ENCODE measurements at places on chromosomes 2 and 18. TPM values are rescaled to one million over a fixed set of nuclear protein-coding genes. Genes with fewer than 3 reads are reported as not detected.

SLC9A4 gene
- total RNA-seq, result 0.07 TPM

PLEKHM3 gene
- 15.8 TPM for total RNA-seq

C2orf15 gene
- 4.9 TPM for total RNA-seq

PDK1 gene
- 20.2 TPM for total RNA-seq

CROCC2 gene
- total RNA-seq, result not detected

C18orf32 gene
- 25.9 TPM for total RNA-seq

SKA1 gene
- total RNA-seq, result 55.4 TPM

CDK5R2 gene
- total RNA-seq, result not detected

GKN2 gene
- not detected for total RNA-seq

GPR45 gene
- total RNA-seq, result not detected

CCDC74A gene
- total RNA-seq, result 3.7 TPM

SLC4A3 gene
- total RNA-seq, result not detected

NDC80 gene
- total RNA-seq, result 66.8 TPM

PROM2 gene
- 0.86 TPM for total RNA-seq

SOS1 gene
- 57.1 TPM for total RNA-seq

BOLL gene
- total RNA-seq, result not detected

CAPN13 gene
- not detected for total RNA-seq

IL18R1 gene
- 11.7 TPM for total RNA-seq

ZNF385B gene
- not detected for total RNA-seq

POTEI gene
- total RNA-seq, result not detected

ANO7 gene
- 0.27 TPM for total RNA-seq

ITPRIPL1 gene
- 28.2 TPM for total RNA-seq

FLACC1 gene
- total RNA-seq, result 1.0 TPM

RGPD4 gene
- total RNA-seq, result not detected

CLEC4F gene
- total RNA-seq, result not detected

RNF152 gene
- 0.10 TPM for total RNA-seq

KIF5C gene
- total RNA-seq, result 16.4 TPM

KLHL14 gene
- total RNA-seq, result not detected

ITGA4 gene
- total RNA-seq, result 27.2 TPM

MBP gene
- total RNA-seq, result 52.2 TPM

LRRTM4 gene
- not detected for total RNA-seq

SERPINB4 gene
- not detected for total RNA-seq

CHRND gene
- total RNA-seq, result not detected

NAT8 gene
- total RNA-seq, result not detected

CFAP65 gene
- not detected for total RNA-seq

HRH4 gene
- total RNA-seq, result not detected

RPRD1A gene
- total RNA-seq, result 32.6 TPM

TMEM37 gene
- not detected for total RNA-seq

FAM210A gene
- 51.7 TPM for total RNA-seq

TMEM247 gene
- not detected for total RNA-seq

HOXD13 gene
- not detected for total RNA-seq

UGT1A3 gene
- total RNA-seq, result not detected

Measured in activated naive CD4-positive, alpha-beta T cell treated with anti-CD3 and anti-CD28 coated beads, Interleukin-2, amount 50 U/mL, for 72 hours (primary cell).